Stimulated activated CD8-positive, alpha-beta memory T cell treated with anti-CD3 and anti-CD28 coated beads, Interleukin-15, amount 100 ng/mL, for 1 hour (primary cell): ENCODE measurements at places on chromosomes 11 and 22.

- DNase-seq: no peak
These were observed 108.8 kb upstream of the ANO5 start for GRCh38 chr11:22084056-22084455.

- DNase-seq: no peak
These were observed 20.6 kb upstream of the VSIG10L2 start for GRCh38 chr11:125925247-125925740.

- no peak for DNase-seq
These were observed 1.0 kb upstream of the RELA start for GRCh38 chr11:65663639-65664200.

GRCh38 chr11:11915625-11916024 lies 73.9 kb downstream of the USP47 start:
- DNase-seq: no peak
